ENCODE measurements at places on chromosomes 7 and 10.

- no peak for DNase-seq
Measured at GRCh38 chr10:123858077-123858681, 33.4 kb downstream of the CPXM2 start.

DNA sequence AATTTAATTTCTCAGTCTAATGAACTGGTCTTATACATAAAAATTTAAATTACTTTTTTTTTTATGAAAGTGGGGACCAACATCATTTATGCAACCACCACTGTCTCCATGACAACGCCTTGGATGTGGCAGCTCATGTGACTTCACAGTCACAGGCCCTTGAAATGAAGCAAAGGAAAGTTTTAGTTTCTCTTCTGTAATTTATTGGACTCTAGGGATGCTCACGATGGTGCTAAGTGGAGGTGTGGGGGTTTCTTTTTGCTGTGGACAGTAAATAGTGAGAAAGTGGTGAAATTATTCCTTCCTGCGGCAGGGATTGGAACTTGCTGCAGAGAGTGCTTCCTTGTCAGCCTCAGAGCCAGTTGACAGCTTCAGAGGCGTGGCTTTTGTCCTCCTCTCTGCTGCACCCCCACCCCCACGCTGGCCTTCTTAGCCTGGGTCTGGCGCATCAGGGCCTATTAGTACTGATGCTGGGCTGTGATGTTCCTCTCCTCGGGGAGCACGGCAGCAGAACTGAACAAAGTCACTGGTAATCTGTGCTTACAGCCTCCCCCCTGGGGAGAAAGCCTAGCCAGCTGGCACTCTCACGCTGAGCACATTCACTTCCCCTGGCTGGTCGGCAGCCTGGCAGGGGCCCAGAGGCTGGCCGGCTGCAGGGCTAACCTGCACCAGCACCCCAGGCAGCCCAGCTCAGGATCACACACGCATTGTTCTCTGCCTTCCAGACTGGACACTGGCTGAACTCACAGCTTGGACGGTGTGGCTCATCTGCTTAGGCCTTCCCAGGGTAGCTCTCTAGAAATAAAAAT lies 517.5 kb upstream of the GALNT17 start:
- DNase-seq, result peak; percentile 69

DNA sequence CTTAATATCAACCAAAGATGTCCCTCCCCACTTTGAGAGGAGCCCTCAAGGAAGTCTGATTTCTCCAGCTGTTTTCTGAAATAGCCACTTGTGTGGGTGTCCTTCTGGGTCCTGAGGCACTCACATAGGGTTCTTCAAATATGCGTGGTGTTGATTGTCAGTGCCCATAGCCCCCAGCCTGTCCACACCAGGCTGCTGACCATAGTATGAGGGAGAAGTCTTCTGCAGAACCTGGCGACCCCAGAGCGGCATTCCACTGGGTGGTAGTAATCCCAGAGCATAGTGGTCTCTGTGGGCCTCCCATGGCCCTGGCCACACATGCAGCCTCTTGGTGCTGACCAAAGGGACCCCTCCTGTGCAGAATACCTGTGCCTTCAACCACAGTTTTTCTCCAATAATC lies 82.7 kb upstream of the MACROH2A2 start:
- no peak for DNase-seq

DNA sequence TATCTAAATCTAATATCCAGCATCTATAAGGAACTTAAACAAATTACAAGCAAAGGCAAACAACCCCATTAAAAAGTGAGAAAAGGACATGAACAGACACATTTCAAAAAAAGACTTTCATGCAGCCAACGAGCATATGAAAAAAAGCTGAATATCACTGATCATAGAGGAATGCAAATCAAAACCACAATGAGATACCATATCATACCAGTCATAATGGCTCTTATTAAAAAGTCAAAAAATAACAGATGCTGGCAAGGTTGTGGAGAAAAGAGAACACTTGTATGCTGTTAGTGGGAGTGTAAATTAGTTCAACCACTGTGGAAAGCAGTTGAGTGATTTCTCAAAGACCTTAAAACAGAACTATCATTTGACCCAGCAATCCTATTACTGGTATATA lies 334.4 kb upstream of the CACNA2D1 start:
- no peak for DNase-seq

GRCh38 chr10:132846631-132847415 lies 60.9 kb upstream of the NKX6-2 start:
- no peak for DNase-seq

DNA sequence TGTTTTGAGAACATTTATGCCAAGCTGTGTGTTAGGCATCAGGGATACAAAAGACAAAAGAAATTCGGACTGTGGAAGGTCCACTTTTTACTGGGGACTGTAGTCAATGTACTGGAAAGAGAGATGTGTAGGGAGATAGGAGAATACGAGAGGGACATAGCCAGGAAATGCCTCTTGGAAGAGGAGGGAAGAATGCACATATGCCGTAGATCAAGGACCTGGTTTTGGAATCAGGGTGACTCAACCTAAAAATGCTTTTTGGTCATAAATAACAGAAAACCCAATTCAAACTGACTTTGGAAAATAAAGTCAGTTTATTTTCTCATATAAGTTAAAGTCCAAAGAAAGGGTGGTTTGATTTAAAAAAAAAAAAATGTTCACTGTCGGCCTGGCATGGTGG lies 140.3 kb upstream of the TCF7L2 start:
- no peak for DNase-seq
